ENCODE measurements at places on chromosomes 3 and 15. TPM values are rescaled to one million over a fixed set of nuclear protein-coding genes. Genes with fewer than 3 reads are reported as not detected.

Gene ATP8B4
- 4.9 TPM for total RNA-seq

Gene MUC4
- total RNA-seq, result not detected

Gene TPRG1
- 9.1 TPM for total RNA-seq

Gene EPB42
- not detected for total RNA-seq

GRCh38 chr3:150450916-150451315 is 42.8 kb downstream of the TSC22D2 start:
- no peak for DNase-seq

DNA sequence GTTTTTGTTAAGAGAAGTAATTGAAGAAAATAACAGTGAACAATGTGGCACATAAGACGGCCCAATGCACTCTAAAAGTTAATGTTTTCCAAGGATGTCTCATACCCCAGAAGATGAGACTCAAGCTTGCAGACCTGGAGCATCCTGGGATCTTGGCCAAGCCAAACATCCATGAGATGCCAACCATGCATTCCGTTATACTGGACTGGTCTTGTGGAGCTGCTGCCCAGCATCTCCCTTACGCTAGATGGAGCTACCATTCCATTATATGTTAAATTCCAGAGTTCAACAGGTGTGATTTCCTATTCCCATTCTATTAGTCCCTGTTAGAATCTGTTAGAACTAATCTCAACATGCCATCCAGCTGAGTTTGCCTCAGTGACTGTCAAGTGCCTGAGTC is 181.8 kb downstream of the PDCD6IP start:
- no peak for DNase-seq

DNA sequence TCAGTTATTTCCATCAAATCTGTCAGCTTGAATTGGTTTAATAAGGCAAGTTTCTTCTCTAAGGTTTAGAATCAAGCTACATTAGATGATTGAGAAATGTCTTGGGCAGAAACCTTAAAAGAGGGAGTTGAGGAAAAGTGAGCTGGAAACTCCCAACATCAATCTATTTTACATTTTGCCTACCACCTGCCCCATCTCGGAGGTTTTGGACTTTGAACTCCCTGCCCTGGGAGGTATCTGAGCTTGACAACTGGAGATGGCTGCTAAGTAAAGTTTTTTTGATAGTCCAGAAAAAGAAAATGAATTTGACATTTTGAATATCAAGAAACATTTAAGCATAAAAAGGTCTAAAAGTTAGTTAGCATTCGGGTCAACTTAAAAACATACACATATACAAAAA is 234.2 kb downstream of the NFKBIZ start:
- DNase-seq, result no peak

GRCh38 chr3:38030126-38031021 is 932 bp upstream of the PLCD1 start:
- no peak for DNase-seq

DNA sequence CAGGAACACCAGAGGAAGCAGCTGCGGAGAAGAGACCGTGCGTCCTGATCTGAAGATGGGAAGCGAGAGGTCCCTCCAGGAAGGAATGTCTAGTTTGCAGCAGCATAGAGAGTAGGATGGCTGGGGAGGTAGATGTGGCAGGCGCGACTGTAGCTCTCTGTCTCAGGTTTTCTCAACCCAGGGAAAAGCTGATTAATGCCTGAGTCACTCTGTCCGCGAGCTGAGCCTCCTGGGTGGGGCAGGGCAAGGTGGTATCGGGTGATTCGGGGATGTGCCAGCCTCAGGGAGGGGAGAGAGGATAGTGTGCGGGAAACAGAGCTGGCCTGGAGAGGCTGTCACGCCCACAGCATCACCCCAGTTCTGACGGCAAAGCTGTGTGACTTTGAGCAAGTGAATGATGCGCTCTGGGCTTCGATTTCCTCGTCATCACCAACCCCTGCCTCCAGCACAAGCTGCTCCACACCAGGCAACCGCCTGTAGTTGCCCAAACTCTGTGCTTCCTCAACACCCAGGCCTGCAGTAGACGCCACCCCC is 28.4 kb downstream of the CPN2 start:
- no peak for DNase-seq

DNA sequence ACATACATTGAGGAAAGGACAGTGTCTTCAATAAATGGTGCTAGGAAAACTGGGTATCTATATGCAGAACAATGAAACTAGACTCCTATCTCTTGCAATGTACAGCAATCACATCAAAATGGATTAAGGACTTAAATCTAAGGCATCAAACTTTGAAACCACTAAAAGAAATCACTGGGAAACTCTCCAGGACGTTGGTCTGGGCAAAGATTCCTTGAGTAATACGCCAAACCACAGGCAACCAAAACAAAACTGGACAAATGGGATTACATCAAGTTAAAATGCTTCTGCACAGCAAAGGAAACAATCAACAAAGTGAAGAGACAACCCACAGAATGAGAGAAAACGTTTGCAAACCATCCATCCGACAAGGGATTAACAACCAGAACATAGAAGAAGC is 14.5 kb downstream of the LAMP3 start:
- no peak for DNase-seq

DNA sequence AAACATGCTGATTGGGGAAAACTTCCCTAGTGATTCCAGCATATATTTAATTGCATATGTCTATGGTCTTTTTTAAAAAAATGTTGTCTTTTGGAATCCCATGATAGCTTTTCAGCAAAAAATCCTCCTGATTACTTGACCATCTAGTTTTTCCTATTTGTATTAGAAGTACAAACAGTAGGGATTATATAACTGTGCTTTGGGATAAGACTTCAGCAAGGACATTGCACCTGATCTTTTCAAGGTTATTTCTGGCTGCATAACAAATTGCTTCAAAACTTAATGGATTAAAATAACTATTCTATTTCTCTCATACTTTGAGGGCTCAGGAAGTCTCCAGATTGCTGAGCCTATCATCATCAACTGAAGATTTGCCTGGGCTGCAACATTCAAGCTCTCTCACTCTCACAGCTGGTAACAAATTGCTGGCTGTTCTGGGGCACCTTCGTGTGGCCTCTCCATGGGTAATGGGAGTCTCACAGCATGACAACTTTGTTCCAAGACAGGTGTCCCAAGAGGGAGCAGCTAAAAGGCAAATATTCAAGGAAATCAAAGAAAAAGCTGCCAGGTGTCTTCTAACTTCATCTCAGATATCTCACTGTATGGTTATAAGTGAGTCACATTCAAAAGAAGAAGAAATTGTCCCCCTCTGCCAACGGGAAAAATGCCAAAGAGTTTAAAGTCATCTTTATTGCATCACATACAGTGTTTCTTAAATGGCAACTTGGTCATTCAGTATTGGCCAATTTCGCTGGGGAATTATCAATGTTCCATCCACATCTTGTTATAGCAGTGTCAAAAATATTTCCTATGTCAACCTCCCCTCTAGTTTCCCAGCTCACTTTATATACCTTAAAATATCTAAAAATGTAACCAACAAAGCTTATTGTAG is 644.5 kb upstream of the GRM7 start:
- no peak for DNase-seq

All from sigmoid colon (tissue), 7 donors.